ENCODE measurements at places on chromosomes 7 and 10. TPM values are rescaled to one million over a fixed set of nuclear protein-coding genes. Genes with fewer than 3 reads are reported as not detected.

The CYP3A4 gene
- total RNA-seq = not detected

The ABCC2 gene
- total RNA-seq = 0.43 TPM

The BICC1 gene
- under 0.01 TPM for total RNA-seq

The ENKUR gene
- 0.60 TPM for total RNA-seq

The ARHGAP19 gene
- 10.9 TPM for total RNA-seq

The ITGA8 gene
- 10.9 TPM for total RNA-seq

The FEZF1 gene
- not detected for total RNA-seq

The TLX1 gene
- not detected for total RNA-seq

The CALML5 gene
- total RNA-seq = not detected

The ZC3HAV1L gene
- 20.4 TPM for total RNA-seq

The CDK5 gene
- total RNA-seq = 16.9 TPM

The COX19 gene
- total RNA-seq = 6.8 TPM

The CCL26 gene
- total RNA-seq = not detected

The IL15RA gene
- total RNA-seq = 9.9 TPM

The NPSR1 gene
- not detected for total RNA-seq

The WDFY4 gene
- total RNA-seq = 0.11 TPM

The GBX1 gene
- total RNA-seq = not detected

The ZNF33A gene
- total RNA-seq = 30.5 TPM

The NPTX2 gene
- total RNA-seq = 18.9 TPM

The LIPJ gene
- not detected for total RNA-seq

The GNGT1 gene
- not detected for total RNA-seq

The PODXL gene
- total RNA-seq = 342 TPM

The ZNF117 gene
- total RNA-seq = 4.0 TPM

The SYCE1 gene
- total RNA-seq = not detected

The KLLN gene
- 0.17 TPM for total RNA-seq

The HGF gene
- 0.33 TPM for total RNA-seq

The AMPH gene
- not detected for total RNA-seq

The PTER gene
- total RNA-seq = 12.2 TPM

The PRLHR gene
- not detected for total RNA-seq

The HOGA1 gene
- total RNA-seq = 0.26 TPM

The MXI1 gene
- 13.7 TPM for total RNA-seq

The ADAMTS14 gene
- 0.11 TPM for total RNA-seq

The H2BK1 gene
- total RNA-seq = not detected

The OPALIN gene
- not detected for total RNA-seq

The ADGRA1 gene
- not detected for total RNA-seq

The TFR2 gene
- total RNA-seq = 0.54 TPM

The GIMAP4 gene
- 389 TPM for total RNA-seq

All from dermis lymphatic vessel endothelial cell (primary cell).